ENCODE measurements at places on chromosomes 7 and 10. TPM values are rescaled to one million over a fixed set of nuclear protein-coding genes. Genes with fewer than 3 reads are reported as not detected.

Gene AQP1
- not detected for polyA plus RNA-seq

Gene PDK4
- polyA plus RNA-seq = 0.04 TPM

Gene TMEM236
- 0.09 TPM for polyA plus RNA-seq

- DNase-seq = no peak
Observed at GRCh38 chr7:22712999-22713398, 14.0 kb upstream of the IL6 start.

Gene GNAT3
- polyA plus RNA-seq = not detected

Gene TAS2R16
- polyA plus RNA-seq = not detected

Gene CDNF
- polyA plus RNA-seq = 0.29 TPM

Gene CFTR
- polyA plus RNA-seq = not detected

Gene CCDC126
- 3.5 TPM for polyA plus RNA-seq
